ENCODE measurements at places on chromosomes 16 and 17.

GRCh38 chr17:74730491-74731346, 6.3 kb upstream of the RAB37 start:
- no peak for DNase-seq

DNA sequence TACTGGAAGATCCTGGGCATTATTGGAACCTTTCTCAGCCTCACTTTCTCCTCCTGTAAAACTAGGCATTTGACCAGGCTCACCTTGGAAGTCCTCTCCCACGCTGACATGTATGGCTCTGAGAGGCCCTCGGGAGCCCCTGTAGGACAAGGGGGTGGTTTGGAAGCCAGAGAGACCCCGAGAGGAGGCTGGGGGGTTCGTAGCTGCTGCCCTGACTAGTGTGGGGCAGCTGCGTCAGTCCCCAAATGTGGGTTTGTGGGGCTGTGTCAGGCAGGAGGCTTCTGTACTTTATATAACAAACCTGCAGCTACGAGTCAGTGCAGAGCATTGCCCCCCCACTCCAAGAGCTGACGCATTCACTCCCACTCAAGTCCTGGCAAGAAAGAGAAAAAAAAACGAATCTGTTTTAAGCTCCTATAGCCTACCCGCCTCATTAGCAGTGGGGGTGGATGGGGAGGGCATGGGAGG, 1.8 kb downstream of the CX3CL1 start:
- DNase-seq = no peak

DNA sequence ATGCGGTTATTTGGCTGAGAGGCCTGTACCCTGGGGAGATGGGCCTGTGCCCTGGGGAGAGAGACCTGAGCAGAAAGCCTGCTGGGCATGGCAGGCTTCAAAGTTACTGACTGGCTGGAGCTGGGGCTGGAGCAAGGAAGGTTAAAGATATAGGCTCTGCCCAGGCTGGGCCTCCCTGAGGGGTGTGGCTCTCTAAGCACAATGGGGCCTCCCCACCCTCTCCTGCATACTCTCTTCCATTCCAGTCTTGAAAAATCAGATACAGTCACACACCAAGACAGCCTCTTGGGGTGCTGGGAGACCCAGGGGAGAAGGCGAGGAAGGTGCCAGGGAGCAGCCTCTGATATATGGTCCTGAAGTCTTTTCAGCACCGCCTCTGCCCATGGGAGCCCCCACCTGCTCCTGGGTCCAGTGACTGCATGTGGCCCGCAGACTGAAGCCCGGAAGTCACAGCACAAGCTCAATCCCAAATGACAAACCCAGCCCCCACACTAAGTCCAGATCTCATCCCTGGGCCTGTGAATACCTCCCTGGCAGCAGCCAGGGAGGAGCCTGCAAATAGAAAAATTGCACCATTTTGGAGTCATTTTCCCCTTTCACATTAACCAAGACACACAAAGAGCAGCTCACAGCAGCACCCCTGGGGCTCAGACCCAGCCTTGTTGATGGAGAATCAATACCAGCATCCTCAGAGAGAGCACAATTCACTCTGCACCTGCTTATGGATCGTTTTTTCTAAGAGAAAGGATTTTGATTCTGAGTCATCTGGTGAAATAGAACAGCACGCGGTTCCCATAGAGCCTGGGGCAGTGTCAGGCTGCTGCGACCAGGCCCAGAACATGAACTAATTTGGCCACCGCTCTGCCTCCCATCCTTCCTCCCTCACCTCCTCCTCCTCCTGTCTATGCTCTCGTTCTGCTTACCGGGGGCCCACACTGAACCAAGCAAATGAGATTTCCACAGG, 25.6 kb upstream of the CACNG1 start:
- no peak for DNase-seq

GRCh38 chr17:47629826-47630225, 19.9 kb upstream of the KPNB1 start:
- peak; percentile 50 for DNase-seq
